ENCODE measurements at places on chromosomes 6 and 20.

DNA sequence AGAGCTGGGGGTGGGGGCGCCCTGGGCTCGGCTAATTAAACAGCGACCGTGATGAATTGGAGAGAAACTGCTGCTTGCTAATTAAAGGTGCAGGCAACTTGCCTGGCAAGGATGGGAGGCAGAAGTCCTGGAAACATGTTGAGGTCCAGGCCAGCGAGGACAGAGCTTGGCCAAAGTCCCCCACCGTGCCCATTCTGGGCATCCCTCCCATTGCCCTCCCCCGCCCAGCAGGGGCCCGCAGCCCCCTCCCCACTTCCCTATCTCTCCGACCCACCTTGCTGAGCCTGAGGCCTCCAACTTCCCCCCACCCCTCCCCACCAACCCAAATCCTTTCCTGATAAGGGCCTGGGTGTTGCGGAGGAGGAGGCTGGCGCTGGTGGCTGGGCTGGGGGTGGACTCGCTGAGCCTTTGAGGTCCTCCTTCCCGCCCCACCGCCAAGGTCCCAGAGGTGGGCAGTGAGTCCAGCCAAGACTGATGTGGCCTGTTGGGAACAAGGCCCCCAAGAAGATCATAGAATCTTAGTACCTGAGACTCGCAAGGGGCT lies 23.3 kb downstream of the C20orf203 start:
- DNase-seq: no peak

DNA sequence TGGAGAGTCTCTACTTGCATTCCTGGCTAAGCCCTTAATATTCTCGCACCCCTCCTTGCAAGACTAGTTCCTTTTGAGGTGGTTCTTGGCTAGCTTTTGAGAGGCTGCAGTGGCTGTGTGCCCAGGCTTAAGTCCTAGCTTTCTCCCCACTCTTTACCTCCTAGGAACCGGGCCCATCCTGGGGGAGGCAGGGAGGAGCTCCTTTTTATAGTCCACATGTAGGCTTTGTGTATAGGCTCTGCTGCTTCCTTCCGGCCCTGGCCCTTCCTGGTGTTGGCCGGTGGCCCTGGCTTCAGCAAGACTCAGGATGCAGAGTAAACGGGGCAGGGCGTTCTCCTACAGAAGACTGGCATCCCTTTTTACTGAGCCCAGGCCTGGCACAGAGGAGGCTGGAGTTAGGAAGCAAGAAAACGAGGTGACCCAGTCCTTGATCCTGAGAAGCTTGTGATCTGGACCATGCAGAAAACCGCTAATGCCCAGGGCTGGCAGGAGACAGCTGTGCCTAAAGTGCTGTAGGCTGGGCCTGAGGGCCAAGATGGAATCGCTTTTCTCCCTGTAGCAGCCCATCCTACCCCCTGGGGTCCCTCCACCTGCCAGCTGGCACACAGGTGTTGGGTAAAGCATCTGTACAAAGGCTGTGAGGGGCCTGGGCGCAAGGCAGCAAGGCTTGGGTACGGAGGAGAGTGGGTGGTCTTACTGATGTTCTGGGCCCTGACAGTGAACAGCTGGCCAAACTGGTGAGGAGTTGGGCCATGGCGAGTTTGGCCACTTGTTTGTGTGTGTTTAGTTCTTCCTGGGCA lies 8.7 kb downstream of the PLCG1 start:
- DNase-seq: no peak

GRCh38 chr6:2266841-2267240 lies 21.4 kb upstream of the GMDS start:
- no peak for DNase-seq

DNA sequence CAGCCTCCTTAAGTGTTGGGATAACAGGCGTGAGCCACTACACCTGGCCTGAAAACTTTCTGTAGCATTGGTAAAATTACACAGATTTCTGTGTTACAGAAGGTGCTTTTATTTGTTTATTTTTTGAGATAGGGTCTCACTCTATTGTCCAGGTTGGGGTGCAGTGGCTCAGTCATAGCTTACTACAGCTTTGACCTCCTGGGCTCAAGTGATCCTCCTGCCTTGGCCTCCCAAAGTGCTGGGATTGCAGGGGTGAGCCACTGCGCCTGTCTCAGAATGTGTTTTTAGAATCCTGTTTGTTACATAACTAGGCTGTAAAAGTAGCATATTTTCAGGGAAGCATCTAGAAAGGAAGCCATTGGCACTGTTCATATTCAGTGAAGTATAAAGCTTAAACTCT lies 16.9 kb upstream of the BLTP3A start:
- DNase-seq: no peak

- no peak for DNase-seq
Measured at GRCh38 chr6:154249499-154250298, 106.9 kb downstream of the IPCEF1 start.

Measured in NCI-H446 (cell line).